CD4-positive, alpha-beta T cell treated with Interleukin-2 at 100 ng/mL for 4 hours (primary cell): ENCODE measurements at places on chromosomes 5 and 9.
A peak's percentile ranks its signal among the peaks of the same experiment; 100 is the strongest.

DNA sequence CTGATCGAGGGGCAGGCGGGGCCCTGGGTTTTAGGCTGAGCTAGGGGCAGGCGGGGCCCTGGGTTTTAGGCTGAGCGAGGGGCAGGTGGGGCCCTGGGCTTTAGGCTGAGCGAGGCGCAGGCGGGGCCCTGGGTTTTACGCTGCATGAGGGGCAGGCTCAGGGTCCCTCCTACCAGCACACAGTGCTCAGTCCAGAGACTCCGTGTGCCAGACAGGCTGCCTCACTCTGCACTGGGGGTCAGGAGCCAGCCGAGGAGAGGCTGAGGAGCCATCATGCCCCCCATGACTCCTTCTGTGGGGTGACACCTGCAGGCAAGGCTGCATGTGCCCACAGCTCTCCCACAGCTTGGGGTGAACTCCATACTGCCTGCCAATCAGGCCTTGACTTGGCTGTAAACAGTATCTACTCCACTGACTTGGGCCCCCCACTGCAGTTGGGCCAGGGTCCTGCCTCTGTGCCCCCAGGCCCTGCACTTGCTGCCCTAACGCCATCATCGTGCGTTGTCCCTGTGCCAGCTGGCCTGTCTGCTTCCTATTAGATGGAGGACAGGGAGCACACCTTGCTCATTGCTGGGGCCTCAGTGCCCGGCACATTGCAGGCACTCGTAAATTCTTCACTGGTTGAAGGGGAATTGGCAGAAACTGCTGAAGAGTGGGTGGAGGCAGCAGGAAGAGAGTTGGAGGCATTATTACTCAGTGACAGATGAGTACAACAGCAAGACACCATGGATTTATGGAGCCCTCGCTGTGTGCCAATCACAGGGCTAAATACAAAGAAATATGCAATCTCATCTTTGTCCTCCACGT, 78.6 kb downstream of the AMBP start:
- DNase-seq = no peak

DNA sequence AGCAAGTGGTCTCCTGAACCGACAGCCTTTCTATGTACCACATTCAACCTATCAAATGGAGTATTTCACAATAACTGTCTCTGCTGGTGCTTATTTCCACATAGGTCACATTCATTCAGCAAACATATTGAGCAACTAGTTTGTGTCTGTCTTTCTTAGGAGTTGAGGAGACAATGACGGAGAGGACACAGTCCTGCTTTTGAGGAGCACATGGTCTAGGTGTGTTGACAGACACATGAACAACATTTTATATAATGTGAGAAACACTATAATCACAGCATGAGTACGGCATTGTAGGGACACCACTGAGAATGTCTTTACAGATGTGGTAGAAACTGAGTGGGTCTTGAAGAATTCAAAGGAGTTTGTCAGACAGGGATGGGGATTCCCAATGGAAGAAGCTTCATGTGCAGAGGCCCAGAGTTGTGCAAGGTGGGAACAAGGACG, 28.5 kb downstream of the NFIL3 start:
- DNase-seq = no peak

DNA sequence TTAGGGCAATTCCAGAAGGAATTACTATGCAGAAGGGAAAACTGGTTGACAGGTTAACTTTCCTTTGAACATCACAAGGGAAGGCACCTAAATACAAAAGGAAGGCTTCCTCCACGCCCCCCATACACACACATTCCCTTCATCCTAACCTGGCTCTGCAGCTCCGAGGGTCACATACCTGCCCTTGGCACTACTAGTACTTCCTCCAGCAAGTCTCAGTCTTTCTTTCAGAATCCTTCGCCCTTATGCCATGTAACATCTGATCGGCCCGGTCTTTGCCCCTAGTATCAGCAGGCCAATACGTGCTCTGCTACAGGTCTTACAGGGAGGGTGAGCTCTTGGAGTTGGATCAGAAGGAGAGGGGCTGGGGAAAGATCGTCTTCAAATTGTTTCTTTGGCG, 1.6 kb upstream of the MARCHF6 start:
- DNase-seq = no peak

DNA sequence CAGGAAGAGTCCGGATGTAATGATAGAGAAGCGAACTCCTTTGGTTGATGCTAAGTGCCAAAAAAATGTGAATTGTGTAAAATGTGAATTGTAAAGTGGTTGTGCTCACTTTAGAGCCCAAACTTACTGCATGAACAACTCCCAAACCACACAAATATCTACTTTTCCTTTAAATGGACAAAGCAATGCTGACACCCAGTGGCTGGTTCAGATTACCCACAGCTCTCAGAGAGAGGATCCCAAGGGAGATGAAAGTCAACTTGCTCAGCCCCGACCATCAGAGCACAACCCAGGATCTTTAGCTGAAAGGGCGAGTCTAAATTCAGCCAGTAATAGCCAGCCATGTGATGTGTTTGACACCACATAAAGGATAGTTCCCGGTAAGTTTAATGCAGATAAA, 133.7 kb downstream of the NMUR2 start:
- DNase-seq = peak; percentile 1

- no peak for DNase-seq
Measured at GRCh38 chr5:178398901-178399700, 166.5 kb upstream of the PHYKPL start.

GRCh38 chr5:111129938-111130337, 37.8 kb downstream of the WDR36 start:
- no peak for DNase-seq

DNA sequence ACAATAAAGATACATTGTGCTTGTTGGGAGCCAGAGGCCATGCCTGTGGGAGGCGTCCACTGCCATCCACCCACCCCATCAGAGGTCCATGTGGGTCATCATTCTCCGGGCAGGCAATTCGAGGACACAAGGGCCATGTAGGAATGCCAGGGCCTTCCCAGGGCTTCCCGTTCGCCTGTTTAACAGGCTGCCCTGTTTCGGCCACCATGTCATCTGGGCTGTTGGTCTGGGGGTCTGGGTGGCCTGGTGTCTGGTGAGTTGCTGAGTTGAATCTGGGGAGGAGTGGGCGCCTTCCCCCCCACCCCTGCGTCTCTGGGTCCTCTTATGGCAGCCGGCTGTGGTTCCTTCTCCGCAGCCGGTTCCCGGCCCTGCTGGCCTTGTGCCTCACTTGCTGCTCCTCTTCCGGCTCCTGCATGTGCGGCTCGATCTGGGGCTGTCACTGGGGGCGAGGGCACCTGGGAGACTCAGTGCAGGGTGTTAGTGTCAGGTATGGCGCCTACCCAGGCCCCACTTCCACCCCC, 117.4 kb downstream of the WNK2 start:
- DNase-seq = no peak

- peak; percentile 80 for DNase-seq
Measured at GRCh38 chr9:78031893-78032729, 500 bp upstream of the GNAQ start.

GRCh38 chr9:96612105-96612965, 7.3 kb downstream of the CDC14B start:
- DNase-seq = no peak

GRCh38 chr9:135581636-135582426, 20.3 kb downstream of the PAEP start:
- no peak for DNase-seq

DNA sequence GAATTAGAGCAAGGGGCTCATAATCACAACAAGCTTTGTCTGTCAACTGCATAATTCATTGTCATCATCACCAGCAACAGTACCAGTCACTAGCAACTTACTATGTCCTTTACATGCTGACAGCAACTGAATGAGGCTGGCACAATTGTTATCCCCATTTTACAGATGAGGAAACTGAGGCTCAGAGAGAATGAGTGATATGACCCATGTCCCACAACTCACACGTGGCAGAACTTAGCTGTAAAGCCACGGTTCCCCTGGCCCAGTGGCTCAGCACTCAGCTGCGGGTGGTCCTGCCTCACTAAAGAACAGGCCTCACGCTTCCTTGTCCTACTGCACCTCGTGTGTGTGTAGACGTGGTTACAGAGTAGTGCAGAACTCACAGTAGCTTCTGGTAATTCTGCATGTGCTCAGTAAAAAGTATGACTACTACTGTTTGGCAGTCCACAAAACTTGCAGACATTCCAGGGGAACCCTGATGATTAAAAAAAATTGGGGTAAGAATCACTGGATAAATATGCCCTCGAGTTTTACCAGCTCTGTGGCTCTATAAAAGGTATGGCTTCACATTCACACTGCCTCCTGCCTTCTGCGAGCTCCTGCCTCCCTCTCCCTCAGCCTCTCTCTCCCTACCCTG, 30.2 kb downstream of the AFAP1L1 start:
- DNase-seq = no peak

- DNase-seq = no peak
Measured at GRCh38 chr9:123035791-123036190, 2.3 kb downstream of the GPR21 start.

DNA sequence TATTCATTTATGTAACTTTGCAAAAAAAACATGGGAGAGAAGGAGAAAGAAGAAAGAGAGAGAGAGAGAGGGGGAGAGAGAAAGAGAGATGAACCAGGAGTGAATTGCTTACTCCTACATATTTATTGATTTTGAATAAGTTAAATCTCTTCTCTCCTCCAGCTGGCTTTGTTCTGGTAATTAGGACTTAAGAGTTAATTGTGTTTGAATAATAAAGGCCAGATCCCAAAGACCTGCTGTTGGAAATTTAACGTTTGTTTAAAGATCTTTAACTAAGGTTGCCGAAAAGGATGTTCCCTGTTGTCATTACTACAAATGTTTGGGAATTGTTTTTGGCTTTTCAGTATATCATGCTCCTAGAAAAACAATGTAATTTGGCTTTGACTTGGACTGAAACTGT, 473.0 kb downstream of the TUSC1 start:
- no peak for DNase-seq

DNA sequence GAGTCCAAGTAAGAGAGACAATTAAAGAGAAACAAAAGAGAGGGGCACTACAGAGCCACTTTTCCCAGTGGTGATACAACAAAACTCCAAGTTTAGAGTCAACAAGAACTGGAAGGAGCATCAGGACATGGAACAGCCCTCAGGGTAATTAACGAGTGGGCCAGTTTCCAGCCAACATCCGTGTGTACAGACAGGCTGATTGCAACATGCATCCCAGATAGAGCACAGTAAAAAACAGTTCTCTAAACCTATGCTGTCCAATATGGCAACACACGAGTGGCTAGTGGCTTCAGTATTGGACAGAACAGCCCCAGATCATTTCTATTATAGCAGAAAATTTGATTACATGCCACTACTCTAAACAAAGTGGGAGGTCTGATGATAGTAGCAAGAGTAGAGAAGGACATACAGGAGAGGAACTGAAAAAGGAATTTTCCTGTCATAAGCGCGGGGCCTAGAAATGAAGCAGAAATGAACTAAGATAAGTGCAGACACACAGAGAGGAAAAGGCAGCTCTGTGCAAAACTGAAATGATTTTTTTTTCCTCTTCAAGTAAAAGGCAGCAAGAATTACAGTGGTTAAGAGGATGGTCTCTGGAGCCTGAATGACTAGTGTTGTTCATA, 175.6 kb upstream of the CCNG1 start:
- no peak for DNase-seq

- no peak for DNase-seq
Measured at GRCh38 chr5:158287643-158288271, 428.8 kb upstream of the CLINT1 start.

GRCh38 chr5:149314571-149315111, 30.7 kb upstream of the GRPEL2 start:
- no peak for DNase-seq

- no peak for DNase-seq
Measured at GRCh38 chr5:155082401-155082800, 68.8 kb downstream of the KIF4B start.
